MCF 10A (cell line): ENCODE measurements at places on chromosomes 7 and 10. TPM values are rescaled to one million over a fixed set of nuclear protein-coding genes. Genes with fewer than 3 reads are reported as not detected.

DNA sequence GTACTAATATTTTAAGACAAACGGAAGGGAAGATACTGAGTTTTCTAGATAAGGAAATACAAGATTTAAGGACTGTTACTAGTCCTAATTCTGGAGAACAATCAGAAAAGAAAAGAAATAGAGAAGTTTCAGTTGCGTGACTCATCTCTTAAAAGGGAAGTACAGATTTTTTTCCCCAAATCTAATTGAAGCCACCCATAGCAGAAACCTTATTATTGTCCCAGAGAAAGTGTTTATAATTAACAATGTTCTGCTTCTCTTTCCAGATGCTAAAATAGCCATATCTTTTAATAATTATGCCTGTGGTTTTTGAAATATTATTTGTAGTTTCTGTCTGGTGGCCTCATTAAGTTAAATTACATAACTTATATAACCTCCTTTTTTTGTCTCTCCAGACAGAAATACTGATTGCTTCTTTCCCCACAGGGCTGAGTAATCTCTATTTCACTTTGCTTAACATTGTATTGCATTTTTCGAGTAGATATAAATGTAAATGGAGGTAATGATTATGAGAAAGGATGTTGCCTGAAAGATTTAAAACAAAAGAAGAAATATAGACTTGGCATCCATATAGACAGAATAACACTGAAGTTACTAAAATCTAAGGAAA is 240.7 kb upstream of the MBL2 start:
- no peak for DNase-seq

- no peak for DNase-seq
These were observed 361.4 kb upstream of the ZNF32 start for GRCh38 chr10:44009891-44010632.

DNA sequence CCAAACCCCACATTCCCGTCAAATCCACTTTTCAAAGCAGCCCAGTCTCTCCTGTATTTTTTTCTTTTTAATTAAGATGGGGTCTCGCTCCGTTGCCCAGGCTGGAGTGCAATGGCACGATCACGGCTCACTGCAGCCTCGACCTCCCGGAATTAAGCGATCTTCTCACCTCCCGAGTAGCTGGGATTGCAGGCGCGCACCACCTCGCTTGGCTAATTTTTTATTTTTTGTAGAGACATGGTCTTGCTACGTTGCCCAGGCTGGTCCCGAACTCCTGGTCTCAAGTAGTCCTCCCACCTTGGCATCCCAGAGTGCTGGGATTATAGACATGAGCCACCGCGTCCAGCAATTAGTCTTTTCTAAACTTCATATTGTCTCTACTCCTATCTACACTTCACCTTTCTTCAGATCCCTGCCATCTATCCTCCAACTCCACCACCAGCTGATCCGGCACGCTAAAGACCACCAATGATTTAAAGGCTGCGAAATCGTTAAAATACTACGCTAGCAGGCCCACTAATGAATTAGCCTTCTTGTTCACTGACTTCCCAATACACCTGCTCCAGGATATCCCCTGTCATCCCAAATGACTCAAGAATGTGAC is 525 bp upstream of the CHUK start:
- no peak for DNase-seq

DNA sequence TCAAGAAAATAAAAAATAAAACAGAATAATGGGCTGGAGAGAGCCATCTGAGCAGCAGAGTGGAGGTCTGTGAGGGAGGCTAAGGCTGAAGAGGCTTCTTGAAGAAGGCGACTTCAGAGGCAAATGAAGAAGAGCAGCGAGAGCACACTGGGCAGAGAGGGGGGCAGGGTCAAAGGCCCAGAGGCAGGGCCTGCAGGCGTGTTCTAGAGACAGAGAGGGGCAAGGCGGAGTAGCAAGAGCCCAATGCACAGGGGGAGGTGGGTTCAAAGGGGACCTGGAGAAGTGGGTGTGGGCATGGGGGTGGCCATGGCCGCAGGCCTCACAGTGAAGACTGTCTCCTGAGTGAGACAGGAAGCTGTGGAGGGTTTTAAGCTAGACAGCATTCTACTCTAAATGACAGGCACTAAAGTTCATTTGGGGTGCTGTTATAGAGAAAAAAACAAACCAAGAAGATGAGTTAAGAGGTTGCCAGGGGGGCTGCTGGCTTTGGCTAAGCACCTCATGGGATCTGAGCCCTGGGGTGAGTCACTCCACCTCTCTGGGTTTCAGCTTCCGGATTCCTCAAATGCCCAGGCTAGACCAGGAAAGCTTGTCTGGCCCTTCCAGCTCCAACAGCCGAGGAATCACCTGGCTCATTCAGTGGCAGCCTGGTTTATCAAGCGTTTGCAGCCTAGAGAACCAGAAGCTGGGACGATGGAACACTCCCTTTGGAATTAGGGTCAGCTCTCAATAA is 81.7 kb downstream of the DLG5 start:
- peak; percentile 90 for DNase-seq

DNA sequence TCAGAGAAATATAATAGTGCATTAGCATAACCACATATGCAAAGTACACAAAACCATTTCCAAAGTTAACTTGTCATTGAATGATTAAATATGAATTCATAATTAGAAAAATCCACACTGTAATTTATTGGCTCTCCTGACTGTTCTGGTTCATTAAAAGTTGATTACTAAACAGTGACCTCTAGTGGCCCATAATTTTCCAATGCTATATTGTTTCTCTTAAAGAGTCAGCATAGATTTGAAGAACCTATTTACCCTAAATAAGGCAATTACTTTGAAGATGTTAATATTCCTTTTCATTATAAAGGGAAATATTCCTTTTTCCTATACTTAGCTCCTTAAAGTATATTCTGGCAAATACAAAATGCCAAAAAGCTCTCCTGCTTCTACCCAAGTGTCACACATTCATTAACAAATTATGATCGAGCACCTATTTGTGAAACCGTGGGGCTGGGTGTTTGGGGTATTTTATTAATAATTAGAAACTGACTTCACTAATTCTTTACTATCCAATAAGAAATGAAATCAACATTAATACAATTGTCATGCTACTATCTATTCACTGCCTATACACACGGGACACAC is 86.2 kb downstream of the HIBADH start:
- peak; percentile 63 for DNase-seq

DNA sequence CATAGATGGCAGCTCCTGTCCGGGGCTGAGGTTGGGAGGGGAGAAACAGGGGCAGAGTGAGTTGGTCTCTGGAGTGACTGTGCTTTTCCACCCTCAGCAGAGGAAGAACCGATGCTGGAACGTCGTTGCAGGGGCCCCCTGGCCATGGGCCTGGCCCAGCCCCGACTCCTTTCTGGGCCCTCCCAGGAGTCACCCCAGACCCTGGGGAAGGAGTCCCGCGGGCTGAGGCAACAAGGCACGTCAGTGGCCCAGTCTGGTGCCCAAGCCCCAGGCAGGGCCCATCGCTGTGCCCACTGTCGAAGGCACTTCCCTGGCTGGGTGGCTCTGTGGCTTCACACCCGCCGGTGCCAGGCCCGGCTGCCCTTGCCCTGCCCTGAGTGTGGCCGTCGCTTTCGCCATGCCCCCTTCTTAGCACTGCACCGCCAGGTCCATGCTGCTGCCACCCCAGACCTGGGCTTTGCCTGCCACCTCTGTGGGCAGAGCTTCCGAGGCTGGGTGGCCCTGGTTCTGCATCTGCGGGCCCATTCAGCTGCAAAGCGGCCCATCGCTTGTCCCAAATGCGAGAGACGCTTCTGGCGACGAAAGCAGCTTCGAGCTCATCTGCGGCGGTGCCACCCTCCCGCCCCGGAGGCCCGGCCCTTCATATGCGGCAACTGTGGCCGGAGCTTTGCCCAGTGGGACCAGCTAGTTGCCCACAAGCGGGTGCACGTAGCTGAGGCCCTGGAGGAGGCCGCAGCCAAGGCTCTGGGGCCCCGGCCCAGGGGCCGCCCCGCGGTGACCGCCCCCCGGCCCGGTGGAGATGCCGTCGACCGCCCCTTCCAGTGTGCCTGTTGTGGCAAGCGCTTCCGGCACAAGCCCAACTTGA is 2.7 kb downstream of the REPIN1 start:
- no peak for DNase-seq

GRCh38 chr10:34736976-34737771 is 77.9 kb downstream of the PARD3 start:
- no peak for DNase-seq

DNA sequence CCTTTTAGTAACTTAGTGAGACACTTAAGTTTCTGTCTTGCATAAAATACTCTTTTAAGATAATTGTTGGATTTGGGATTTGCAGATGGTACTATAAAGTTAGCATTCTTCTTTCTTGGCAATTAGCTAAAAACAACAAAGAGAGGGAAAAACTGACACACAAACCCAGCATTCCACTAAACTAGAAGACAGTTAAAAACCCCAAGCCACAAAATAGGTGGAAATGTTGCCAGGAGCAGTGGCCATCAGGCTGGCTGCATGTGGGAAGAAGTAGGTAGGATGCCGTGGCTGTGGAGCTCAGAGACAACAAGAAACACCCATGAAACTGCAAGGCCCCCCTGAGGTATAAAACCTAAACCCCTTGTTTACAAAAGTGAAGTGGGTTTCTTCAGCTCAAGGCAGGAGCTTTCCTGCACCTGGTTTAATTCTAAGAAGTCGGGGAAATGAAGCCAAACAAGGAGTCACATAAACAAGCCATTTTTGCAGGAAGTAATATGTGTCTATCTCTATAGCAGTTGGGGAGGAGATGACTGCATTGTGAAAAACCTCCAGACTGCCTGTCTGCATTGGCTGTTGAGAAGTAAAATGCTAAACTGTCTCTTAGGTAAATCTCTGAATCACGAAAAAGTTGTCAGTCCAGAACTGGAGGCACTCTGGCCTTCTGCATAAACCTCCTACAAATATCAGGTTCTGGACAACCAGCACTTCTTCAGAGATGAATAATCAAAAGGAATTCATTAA is 9.5 kb downstream of the RAB18 start:
- DNase-seq = no peak

DNA sequence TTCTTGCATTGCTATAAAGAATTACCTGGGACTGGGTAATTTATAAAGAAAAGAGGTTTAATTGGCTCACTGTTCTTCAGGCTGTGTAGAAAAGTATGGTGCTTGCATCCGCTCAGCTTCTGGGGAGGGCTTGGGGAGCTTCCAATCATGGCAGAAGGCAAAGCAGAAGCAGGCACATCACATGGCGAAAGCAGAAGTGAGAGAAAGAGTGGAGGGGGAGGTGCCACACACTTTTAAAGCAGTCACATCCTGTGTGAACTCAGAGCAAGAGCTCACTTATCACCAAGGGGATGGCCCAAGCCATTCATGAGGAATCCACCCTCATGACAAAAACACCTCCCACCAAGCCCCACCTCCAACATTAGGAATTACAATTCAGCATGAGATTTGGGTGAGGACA is 303.5 kb downstream of the OTUD1 start:
- no peak for DNase-seq

Gene FAM25A
- total RNA-seq = not detected in 2 replicates
